MCF 10A (cell line): ENCODE measurements at places on chromosomes 6 and 20. TPM values are rescaled to one million over a fixed set of nuclear protein-coding genes. Genes with fewer than 3 reads are reported as not detected.

The GLP1R gene
- not detected in 2 replicates for total RNA-seq

The SCUBE3 gene
- total RNA-seq: not detected in 2 replicates

The RAD21L1 gene
- total RNA-seq: not detected in 2 replicates

The ERVFRD-1 gene
- total RNA-seq: not detected in 2 replicates

The SAMD3 gene
- not detected in 2 replicates for total RNA-seq

The CRISP3 gene
- not detected in 2 replicates for total RNA-seq

The LINC00237 gene
- not detected in 2 replicates for total RNA-seq

The KCNS1 gene
- total RNA-seq: not detected in 2 replicates

The TINAG gene
- total RNA-seq: not detected in 2 replicates

The C6orf163 gene
- total RNA-seq: 1.0 and 2.6 TPM in 2 replicates

The DNMT3B gene
- 1.3 and 2.0 TPM in 2 replicates for total RNA-seq

The MAS1L gene
- not detected in 2 replicates for total RNA-seq

The ADTRP gene
- total RNA-seq: 14.8 and 25.3 TPM in 2 replicates

The AURKA gene
- total RNA-seq: 65.8 and 75.3 TPM in 2 replicates

The NOX3 gene
- not detected in 2 replicates for total RNA-seq

The DEF6 gene
- 17.8 and 23.1 TPM in 2 replicates for total RNA-seq

The CNR1 gene
- 0.16 TPM in 1 of 2 replicates, not detected in the other for total RNA-seq

The SLC22A7 gene
- total RNA-seq: not detected in 2 replicates
